ENCODE measurements at places on chromosomes 12 and 14.

DNA sequence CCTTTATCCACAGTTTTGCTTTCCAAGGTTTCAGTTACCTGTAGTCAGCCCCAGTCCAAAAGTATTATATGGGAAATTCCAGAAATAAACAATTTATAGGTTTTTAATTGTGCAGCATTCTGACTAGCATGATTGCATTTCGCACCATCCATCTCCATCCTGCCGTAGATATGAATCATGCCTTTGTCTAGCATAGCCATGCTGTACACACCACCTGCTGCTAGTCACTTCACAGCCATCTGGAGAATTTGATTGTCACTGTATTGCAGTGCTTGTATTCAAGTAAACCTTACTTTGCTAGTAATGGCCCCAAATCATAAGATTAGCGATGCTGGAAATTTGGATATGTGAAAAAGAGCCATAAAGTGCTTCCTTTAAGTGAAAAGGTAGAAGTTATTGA, 36.0 kb downstream of the MUCL1 start:
- no peak for DNase-seq

GRCh38 chr12:31317471-31318395, 8.2 kb downstream of the SINHCAF start:
- DNase-seq = no peak

- DNase-seq = no peak
Measured at GRCh38 chr14:47039336-47039735, 387.8 kb upstream of the RPL10L start.

DNA sequence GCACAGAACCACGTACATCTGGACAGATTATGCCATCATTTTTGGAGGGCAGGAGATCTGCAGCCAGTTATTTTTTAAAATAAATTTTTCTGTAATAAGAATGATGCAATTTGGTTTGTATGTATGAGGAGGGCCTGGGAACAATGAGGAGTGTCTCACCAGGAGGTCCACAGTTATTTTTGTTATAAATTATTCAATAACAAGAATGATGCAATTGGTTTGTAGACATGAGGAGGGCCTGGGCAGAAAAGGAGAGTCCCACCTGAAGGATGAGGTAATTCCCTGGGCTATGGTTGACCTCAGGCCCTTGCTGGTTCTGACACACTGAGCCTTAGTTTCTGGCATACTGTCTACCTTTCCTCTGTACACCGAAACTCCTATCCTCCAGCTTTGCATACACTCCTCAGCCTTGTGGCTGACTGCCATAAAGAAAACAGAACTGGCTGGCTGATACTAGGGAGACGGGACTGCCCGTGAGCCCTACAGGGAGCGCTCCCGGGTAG, 9.0 kb upstream of the DCD start:
- no peak for DNase-seq

GRCh38 chr12:1373901-1374735, 220.3 kb downstream of the FBXL14 start:
- DNase-seq = no peak
